ENCODE measurements at places on chromosomes 2 and 18.

DNA sequence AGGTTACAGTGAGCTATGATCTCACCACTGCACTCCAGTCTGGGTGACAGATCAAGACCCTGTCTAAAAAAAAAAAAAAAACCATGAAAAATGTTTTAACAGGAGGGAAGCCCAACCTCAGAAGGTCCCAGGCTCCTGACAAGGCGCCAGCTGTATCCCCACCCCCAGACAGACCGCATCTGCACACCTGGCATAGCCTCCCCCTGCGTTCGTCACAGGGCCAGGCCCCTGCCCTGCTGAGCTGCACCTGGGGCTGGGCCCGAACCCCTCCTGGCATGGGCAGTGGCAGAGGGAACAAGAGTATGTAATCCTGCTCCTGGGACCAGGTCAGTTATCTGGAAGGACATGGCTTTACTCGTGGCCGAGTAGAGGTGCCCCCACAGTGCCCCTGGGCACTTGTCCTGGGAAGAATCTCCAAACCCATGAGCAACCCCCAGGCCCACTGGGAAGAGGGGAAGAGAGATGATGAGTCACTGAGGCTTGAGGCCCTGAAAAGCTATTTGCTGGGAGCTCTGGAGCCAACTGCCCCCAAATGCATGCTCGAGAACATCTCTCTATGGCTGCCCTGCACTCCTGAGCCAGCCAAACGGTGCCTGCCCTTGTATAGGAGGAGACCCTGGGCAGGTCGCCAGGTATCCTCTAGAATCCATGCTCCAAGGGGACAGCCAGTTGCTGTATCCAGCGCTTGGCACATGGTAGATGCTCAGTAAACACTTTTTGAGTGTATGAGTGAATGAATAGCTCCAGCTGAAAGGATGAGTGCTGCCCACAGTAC, 265.5 kb downstream of the ATAD2B start:
- no peak for DNase-seq

DNA sequence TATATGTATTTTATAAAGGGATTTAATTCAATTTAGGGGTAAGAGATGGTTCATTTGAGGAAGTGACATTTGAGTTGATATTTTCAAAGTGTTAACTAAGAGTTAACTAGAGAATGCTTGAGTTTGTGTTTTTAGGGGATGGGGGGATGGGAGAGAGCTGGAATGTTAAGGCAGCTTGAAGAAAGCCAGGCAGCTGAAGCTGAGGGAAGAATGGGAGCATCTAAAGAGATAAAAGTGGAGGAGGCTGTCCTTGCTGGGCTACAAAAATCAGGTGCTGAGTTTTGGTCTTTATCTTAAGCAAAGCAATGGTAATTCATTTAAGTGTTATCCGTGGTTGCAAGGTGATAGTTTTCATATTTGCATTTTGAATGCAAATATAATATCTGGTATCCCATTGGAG, 9.2 kb downstream of the CHST9 start:
- DNase-seq, result no peak

DNA sequence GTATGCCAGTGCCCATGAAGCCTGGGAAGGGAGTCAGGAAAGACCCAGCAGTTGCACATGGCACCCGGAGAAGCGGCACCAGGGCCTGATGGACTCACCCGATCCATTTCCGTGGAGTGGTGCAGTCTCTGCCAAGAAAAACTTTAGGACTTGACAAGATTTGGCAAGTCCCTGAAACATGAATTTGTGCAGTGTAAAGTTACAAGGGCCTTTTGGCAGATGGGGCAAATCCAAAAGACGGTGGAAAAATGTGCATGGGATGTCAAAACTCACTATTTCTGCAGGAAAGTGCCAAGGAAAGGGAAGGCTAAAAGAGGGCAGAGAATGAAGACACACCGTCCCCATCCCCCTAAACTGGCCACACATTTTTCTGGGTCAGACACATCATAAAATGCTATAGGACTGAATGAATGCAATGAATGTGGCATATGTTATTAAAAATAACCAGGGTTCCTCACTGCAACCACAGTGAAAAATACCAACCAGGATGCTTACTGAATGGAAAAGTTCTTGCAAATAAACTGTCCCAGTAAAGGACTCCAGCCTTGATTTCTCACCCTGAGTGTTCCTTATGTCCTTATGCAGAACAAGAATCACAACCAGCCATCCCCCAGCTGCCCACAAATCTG, 173.5 kb upstream of the SIX2 start:
- peak; percentile 88 for DNase-seq

- DNase-seq, result peak; percentile 60
These were observed 5.6 kb downstream of the ACSL3 start for GRCh38 chr2:222866358-222866960.

DNA sequence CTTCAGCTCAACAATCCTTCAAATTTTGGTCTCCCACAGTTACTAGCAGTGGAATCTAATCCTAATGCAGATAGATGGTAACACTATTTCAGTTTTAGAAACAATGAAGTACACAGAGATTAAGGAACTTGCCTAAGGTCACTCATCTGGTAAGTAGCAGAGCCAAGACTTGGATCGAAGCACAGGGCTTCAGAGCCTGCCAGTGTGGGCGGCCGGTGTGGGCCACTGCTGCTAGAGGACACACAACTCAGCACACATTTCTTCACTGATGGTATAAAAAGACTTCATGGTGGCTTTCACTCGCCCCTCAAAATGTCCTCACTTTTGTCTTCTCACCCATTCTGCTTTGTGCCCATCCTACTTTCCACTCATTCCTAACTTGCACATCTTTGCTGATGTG, 11.1 kb downstream of the C2orf74 start:
- no peak for DNase-seq

DNA sequence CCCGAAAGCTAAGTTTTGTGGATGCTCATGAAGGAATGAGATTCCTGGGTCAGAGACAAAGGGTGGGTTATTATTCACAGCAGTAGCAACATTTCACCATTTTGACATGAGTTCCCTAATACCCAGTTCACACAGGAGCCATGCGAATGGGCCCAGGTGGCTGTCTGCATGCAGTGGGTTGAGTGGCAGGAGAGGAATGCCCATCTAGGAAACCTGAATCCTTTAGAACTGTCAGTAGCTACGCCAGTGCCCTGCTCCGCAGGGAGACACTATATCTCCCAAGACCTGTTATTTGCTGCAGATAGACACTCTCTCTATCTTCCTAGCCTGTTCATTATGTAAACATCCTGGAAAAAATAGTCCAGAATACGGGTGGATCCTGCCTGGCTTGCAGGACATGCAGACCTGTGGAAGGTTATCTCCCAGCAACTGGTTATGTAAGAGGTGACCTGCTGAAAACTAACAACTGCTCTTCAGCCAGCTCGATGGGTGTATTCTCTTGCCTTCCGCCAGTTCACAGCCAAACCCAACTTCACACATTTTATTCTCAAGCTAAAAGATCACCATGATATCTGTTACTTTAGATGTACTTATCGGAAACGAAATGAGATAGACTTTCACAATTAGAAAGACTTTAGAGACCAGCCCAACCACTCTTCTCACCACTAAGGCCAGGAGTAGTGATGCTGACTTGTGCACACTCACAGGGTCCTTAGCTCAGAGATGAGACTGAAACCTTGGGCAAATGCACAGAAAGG, 59.1 kb downstream of the MBP start:
- DNase-seq, result no peak

All from fibroblast of lung (primary cell).